ENCODE measurements at places on chromosomes 11 and 22.

DNA sequence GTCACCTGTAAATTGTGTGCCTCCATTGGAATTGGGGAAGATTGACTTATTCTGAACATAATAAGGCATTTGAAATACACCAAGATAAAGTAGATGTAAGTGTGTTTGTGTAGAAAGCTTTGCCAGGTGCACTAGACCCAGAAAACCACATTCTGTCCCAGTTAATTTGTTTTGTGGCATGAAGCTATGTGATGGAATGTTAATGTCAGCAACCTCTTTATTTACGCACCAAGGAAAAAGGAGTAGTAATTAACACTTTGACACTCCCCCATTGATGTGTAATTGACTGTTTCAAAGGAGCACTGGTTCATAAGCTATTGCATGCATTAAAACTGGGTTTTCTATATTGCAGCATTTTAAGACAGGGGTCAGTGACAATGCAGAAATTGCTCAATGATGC is 14.3 kb downstream of the EIF3M start:
- no peak for DNase-seq

- no peak for DNase-seq
Measured at GRCh38 chr11:116579857-116580727, 192.7 kb downstream of the BUD13 start.

DNA sequence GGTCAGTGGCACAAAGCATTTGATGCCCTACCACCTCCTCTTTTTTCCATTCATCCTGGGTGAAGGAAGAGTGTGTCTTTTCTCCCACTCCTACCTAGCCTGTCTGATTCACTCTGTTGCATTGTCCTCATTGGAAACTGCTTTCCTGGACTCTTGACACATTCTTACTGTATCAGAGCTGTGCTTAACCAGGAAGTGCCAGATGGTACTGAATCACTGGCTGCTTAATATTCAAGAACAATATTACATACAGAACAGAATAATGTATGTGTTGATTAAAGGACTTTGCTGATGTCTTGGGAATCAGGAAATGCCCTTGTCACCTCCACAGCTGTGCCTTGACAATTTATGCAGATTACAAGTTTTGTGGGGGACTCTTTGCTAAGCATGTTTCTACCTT is 44.4 kb downstream of the SVIP start:
- DNase-seq, result no peak

DNA sequence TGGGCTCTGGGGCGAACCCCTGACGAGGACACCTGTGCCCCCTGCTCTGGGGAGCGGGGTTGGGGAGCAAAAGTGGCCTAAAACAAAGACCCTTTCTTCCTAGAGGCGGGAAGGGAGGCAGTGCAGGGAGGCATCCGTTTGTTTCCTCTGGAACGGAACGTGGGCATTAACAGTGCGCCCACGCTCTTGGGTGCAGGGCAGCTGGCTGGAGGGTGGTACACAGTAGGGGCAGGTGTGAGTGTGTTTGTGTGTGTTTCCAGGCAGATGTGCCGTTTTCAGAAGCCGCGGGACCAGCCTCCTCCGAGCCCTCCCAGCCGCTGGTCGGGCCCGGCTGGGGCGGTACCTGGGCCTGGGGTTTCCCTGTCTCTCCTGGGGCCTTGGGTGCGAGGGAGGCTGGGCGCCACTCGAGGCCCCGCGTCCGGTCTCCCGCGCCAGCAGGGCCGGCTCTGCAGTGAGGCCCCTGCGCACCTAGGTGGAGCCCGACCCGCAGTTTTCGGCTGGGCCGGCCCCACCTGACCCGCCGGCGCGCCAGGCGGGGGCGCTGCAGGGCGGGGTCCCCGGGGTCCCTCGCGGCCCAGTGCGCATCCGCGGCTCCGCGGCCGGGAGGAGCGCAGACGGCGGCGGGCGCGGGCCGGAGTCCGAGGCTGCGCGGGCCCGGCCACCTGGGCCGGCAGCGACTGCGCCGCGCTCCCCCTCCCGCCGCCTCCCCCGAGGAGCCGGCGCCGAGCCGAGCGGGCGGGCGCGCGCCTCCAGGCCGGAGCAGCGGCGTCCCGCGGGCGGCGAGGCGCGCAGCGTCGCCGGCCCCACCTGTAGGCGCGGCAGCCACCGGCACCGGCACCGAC is 1252.7 kb downstream of the BRD1 start:
- peak; percentile 59 for DNase-seq

DNA sequence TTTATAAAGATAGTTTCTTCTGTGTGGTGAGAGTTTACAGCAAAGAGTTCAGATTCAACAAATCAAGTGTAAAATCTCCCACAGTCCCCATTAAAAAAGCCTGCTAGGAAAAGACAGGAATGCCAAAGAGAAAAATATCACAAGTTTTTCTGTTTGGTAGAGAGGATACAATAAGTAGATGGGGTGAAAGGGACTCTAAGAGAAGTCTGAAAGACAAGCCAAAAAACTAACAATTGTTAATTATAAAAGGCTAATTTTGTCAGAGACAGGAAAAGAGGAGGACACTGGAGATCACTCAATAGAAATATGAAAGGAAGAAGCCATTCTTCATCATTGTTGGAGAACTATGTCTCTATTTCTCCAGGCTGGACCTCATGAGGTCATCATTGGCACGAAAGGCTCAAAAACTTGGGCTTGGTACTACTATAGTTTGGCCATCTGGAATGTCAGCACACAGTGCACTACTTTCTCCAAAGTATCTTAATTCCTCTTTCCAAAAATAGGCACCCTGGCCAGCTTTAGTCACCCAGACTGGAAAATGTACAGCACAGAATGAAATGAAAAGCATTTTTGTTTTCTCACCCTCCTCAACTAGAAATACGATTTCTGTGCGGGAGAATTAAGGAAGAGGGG is 531 bp upstream of the SOX6 start:
- DNase-seq, result no peak

DNA sequence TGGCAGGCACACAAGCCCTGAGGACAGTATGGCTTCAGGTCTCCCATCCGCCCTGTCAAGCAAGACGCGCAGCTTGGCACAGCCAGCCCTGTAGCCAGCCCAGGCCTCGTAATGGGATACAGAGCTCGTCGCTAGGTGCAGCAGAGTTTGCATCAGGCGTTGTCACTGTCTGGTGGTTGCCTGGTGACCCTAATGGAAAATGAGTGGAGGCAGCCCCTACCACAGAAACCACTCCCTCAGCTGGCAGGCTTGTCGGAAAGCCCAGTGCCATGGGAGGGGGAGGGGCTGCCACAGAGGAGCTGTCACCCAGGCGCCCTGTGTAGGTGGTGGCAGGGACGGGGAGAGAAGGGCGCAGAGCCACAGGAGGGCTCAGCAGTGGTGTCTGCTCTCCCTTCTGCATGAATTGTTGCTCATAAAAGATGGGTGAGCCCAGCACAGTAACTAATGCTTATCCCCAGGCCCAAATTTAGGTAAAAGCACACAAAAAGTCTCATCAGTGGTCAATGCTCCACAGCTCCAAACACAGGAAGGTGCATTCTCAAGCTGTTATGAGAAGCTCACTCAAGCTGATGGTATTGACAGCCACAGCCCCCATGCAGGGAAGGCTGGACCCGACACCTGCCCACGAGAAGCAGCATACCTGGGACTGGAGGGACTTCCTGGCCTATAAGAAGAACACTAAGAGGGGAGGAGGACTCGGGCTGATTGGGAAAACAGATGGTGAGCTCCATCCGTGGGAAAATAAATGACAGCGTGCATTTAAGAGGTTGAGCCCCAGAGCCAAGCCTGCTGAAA is 164.6 kb downstream of the ETS1 start:
- DNase-seq, result no peak

DNA sequence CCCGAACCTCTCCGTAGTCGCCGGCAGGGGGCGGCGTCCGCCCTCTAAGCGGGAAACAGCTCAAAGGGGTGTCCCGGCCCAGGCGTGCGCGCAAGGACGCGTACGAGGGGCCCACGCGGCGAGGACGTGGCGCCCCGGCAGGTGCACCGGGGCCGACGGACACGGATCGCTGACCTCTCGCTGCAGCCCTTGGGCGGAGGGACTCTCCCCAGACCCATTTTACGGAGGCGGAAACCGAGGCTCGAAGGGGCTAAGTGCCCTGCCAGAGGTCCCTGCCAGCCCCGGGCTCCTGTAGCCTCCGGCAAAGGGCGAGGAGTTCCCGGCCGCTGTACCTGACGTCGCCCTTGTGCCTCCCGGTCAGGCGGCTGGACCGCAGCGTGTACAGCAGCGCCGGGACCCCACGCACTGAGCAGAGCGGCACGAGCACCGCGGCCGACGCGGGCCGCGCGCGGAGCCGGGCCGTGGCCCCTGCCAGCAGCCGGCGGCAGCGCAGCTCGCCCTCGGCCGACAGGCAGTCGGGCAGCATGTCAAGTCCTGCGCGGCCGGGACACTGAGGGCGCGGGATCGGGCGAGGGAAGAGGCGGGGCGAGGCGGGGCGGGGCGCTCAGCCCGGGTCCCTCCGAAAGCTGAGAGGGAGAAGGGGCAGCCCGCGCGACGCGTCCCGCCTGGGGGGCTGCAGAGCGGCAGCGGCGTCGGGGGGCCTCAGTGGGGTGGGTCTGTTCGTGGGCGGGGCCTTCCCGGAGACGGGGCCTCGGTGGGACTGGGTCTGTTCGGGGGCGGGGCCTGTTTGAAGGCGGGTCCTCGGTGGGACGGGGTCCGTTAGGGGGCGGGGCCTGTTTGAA is at the start of gene NUDT8:
Gene NUDT8 (minus strand): TSS at position 552 of the 842 bp plus-strand sequence. CDS start 26 bp downstream, at position 526.
- peak; percentile 59 for DNase-seq

GRCh38 chr22:38162881-38163843 is 18.5 kb downstream of the PLA2G6 start:
- DNase-seq, result no peak

GRCh38 chr11:2383852-2384804 is 7.0 kb downstream of the CD81 start:
- DNase-seq, result no peak

GRCh38 chr11:24747275-24748251 is 250.7 kb downstream of the LUZP2 start:
- DNase-seq, result no peak

- DNase-seq, result no peak
Measured at GRCh38 chr11:48168815-48169214, 47.8 kb upstream of the OR4B1 start.

DNA sequence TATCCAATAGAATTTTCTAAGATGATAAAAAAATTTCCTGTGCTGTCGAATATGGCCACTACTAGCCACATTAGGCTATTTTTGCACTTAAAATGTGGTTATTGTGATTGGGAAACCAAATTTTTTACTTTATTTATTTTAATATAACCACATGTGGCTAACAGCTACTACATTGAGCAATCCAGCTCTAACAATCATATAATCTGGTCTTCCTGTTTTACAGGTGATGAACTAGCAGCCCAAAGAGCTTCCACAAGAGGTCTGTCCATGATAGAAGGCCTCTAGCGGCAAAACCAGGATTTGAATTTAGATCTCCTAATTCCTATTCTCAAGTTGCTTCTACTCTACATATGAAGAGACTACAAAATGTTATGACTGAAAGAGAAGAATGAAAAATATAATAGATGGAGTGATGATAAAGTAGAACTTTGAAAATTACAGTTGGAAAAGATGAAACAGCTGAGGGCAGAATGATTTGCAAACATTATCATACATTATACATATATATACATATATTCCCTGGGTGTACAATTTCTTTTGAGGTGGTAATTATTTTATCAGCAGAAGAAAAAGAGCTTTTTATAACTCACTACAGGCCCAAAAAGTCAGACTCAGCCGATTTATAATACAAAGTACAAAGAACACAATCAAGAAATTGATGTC is 363.5 kb upstream of the PITPNB start:
- DNase-seq, result no peak

DNA sequence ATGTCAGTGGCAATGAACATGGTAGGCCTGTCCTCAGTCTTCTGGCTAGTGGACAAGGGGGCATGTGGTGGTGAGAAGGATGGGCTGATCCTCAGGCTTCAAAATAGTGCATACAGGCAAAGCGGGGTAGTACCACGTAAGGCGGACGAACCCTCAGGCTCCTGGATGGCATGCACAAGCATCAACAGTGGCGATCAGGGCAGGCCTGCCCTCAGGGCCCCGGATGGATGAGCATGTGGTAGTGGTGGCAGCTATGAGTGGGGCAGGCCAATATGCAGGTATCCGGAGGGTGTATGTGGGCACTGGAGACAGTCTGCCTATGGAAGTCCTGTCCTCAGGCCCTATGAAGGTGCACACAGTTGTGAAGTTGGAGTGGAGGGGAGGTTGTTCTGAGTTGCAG is 163.8 kb downstream of the GUCY1A2 start:
- no peak for DNase-seq

- DNase-seq, result no peak
Measured at GRCh38 chr11:35964841-35965240, 21.0 kb downstream of the LDLRAD3 start.

Measured in NCI-H748 treated with DMSO at 0.1 percent for 48 hours (cell line).